Activated CD4-positive, alpha-beta memory T cell treated with anti-CD3 and anti-CD28 coated beads for 36 hours (primary cell): ENCODE measurements at places on chromosomes 2 and 18. TPM values are rescaled to one million over a fixed set of nuclear protein-coding genes. Genes with fewer than 3 reads are reported as not detected.

Gene C2orf66
- not detected for total RNA-seq

DNA sequence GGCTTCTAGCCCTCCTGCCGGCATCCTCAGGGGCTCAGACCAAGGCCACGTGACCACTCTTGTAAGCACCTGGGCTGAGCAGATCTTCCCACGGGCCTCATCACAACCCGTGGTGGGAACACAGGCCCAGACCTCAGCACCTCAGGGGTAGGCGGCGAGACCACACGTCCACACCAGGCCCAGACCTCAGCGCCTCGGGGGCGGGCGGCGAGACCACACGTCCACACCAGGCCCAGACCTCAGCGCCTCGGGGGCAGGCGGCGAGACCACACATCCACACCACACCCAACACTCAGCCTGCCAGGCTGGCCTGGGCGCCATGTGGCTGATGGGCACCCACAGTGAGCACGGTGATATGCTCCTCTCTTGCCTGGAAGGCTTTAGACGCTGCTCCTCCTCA is 334.4 kb upstream of the SALL3 start:
- DNase-seq: no peak
- H3K4me1 ChIP-seq: no peaks in the 10 kb centered on the region
- no peak overlapping the region for H3K27ac ChIP-seq
- no peaks in the 10 kb centered on the region for H3K36me3 ChIP-seq

- peaks cover 50% of the 10 kb centered on the region for H3K4me1 ChIP-seq
- no peaks in the 10 kb centered on the region for H3K36me3 ChIP-seq
- H3K27ac ChIP-seq: peak overlapping the region; percentile 61
- no peaks in the 10 kb centered on the region for H3K27me3 ChIP-seq
These were observed 88.5 kb upstream of the GLS start for GRCh38 chr2:190791976-190792575.

GRCh38 chr2:54535599-54536195 is 79.6 kb downstream of the SPTBN1 start:
- H3K27ac ChIP-seq: no peak overlapping the region
- no peak overlapping the region for H3K4me3 ChIP-seq
- no peaks in the 10 kb centered on the region for H3K27me3 ChIP-seq
- no peaks in the 10 kb centered on the region for H3K36me3 ChIP-seq
- H3K4me1 ChIP-seq: peaks cover 2% of the 10 kb centered on the region

GRCh38 chr2:185127412-185127811 is 529.1 kb downstream of the ZNF804A start:
- no peaks in the 10 kb centered on the region for H3K4me1 ChIP-seq
- DNase-seq: no peak
- no peak overlapping the region for H3K27ac ChIP-seq
- no peaks in the 10 kb centered on the region for H3K27me3 ChIP-seq
- H3K4me3 ChIP-seq: no peak overlapping the region
- no peaks in the 10 kb centered on the region for H3K36me3 ChIP-seq

Gene TMEM247
- not detected for total RNA-seq

Gene PDE1A
- total RNA-seq: not detected
